ENCODE measurements at places on chromosomes 6 and 20. TPM values are rescaled to one million over a fixed set of nuclear protein-coding genes. Genes with fewer than 3 reads are reported as not detected.
A peak's percentile ranks its signal among the peaks of the same experiment; 100 is the strongest.

DNA sequence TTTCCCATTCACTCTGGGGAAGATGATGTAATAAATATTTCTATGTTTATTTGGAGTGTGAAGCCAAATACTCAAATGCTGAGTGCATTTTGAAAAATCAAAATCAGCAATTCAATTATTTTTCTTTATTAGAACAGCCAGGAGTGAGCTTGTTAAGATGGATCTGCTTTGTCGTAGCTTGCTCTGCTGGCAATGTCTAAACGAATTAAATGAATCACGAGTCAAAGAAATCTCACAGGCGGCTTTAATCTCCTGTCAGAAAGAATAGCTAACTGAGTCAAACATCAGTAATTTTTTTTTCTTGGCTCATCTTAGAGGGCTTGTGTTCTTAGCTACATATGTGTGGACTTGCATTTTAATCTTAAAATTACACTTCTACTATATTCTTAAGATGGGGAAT, 100.2 kb upstream of the HMGN3 start:
- peak; percentile 11 for DNase-seq

The ARFGEF2 gene
- total RNA-seq, result 28.7 TPM

- DNase-seq, result no peak
These were observed 50.3 kb downstream of the DZANK1 start for GRCh38 chr20:18416486-18416885.

DNA sequence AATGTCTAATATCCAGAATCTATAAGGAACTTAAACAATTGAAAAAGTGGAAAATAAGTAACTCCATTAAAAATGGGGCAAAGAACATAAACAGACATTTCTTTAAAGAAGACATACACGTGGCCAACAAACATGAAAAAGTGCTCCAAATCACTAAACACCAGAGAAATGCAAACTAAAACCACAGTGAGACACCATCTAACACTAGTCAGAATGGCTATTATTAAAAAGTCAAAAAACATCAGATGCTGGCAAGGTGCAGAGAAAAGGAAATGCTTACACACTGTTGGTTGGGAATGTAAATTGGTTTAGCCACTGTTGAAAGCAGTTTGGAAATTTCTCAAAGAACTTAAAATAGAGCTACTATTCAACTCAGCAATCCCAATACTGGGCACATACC, 169.2 kb upstream of the MANEA start:
- DNase-seq, result no peak

DNA sequence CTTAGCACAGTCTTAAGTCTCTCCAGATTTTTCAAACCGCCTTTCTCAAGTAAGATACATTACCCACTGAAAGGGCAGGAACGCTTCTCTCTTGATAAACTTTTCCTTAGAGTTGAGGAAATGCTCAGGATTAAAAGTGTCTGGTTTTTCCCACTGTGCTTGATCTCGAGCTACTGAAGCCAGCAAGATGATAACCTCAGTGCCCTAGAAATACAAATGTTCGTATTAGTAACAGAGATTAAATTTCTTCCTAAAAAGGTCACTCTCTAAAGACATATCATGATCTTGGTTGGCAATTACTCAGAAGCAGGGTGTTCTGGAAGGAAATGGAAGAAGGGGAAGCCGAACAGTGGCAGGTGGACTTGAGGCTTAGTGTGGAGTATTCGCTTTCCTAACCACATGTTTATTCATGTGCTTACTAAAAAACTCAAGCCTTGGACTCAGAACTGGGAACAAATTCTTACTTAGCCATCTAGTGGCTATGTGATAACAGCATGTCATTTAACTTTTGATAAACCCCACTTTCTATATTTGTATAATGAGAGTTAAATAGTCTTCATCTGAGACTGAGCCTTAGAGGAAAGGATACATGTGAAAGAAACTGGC, 20.1 kb downstream of the C6orf141 start:
- no peak for DNase-seq

The SSTR4 gene
- total RNA-seq, result not detected

DNA sequence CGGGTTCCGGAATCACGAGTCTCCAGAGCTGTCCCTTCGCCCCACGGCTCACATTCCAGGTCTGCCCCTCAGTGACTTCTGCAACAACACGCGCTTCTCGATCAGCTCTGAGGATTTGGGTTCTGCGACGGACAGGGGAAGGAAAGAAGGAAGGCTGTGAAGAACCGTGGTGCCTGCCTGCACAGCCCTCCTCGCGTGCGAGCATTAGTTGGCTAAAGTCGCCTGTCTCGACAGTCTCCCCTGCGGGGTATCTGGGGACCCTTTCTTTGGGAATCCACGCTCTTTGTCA, 23.1 kb downstream of the VPS52 start:
- no peak for DNase-seq

DNA sequence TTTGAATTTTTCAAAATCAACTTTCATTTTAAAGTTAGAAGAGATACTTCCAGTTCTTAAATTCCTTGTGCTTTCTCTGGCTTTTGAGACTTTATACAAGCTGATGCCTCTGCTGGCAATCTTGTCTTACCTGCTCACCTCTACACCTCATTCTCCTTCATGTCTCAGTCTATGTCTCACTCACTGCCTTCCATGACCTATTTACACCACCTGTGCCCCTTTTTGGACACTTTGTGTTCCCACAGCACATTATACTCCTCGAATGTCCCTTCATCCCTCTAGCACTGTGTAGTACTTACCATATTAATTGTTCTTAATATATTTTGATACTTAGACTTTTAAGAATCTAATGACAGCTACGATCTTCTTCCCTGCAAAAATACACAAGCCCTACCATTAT, 15.3 kb downstream of the PHIP start:
- DNase-seq, result no peak

The LY6G6C gene
- not detected for total RNA-seq
